ENCODE measurements at places on chromosomes 1 and 21.
A peak's percentile ranks its signal among the peaks of the same experiment; 100 is the strongest.

DNA sequence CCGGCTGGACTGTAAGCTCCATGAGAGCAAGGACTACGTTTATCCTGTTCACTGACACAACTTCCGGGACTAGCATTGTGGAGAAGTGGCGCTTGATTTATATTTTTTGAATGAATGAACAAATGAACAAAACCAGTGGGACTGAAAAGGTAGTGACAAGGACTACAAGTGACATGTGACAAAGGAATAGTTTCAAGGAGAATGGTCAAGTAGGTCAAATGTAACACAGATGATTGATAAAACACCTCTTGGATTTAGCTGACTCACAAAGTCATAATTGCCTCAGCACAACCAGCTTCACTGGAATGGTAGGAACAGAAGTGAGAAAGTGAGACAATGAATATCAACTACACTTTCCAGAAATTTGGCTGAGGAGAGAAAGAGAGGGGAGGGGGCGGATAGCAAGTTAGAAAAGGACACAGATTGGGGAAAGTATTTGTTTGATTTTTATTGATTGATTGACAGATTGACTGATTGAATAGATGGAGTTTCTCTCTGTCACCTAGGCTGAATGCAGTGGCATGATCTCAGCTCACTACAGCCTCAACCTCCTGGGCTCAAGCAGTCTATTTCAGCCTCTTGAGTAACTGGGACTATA is 14.2 kb downstream of the MTF1 start:
- no peak for DNase-seq

DNA sequence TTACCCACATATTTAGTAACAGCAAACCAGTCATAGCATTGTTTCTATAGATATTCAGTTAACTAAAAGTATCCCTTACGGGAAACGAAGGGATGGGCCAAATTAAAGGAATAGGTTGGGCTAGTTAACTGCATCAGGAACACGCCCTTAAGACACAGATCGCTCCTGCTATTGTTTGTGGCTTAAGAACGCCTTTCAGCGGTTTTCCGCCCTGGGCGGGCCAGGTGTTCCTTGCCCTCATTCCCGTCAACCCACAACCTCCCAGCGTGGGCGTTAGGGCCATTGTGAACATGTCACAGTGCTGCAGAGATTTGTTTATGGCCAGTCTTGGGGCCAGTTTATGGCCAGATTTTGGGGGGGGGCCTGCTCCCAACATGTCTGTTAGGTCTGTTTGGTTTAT is 14.7 kb downstream of the TNFRSF18 start:
- no peak for DNase-seq

DNA sequence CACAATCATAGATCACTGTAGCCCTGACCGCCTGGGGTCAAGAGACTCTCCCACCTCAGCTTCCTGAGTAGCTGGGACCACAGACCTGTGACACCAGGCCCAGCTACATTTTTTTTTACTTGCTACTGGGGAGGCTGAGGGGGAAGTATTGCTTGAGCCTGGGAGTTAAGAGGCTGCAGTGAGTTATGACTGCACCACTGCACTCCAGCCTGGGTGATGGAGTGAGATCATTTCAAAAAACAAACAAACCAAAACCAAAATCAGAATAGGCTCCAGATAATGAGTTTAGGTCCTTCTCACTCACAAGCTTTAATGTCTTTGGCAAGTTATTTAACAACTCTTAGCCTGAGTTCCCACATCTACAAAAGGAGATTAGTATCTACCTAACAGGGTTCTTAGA is 22.8 kb downstream of the WDR26 start:
- no peak for DNase-seq

- no peak for DNase-seq
These were observed 239.4 kb upstream of the POU3F1 start for GRCh38 chr1:38285807-38286530.

DNA sequence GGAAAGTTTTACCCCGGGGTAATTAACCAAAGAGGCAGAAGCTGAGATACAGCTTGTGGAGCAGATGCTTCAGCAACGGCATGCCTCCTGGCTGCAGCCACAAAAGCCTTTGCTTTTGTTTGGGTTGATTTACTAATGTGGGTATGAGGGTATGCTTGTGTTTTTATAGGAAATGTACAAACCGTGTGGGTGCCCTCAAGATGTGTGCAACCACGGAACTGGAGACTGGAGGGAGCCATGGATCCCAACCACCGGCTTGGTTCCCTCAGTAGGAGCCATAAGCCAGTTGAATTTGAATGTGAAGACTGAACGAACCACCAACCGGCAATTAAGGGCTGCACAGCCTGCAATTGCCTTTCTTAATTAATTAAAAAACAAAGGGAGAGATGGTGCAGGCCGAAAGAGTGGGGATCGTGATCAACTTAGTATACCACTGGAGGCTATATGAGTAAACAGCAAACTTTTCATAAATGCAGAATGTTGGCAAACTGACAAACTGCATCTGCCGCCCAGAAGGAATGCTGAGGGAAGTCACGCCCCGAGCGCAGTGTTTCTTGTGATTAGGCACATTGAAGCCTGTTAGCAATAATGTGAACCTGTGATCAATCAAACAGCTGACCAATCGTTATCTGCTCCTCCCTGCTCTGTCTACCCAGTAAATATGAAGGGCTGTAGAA is 104.1 kb downstream of the DISP1 start:
- no peak for DNase-seq

DNA sequence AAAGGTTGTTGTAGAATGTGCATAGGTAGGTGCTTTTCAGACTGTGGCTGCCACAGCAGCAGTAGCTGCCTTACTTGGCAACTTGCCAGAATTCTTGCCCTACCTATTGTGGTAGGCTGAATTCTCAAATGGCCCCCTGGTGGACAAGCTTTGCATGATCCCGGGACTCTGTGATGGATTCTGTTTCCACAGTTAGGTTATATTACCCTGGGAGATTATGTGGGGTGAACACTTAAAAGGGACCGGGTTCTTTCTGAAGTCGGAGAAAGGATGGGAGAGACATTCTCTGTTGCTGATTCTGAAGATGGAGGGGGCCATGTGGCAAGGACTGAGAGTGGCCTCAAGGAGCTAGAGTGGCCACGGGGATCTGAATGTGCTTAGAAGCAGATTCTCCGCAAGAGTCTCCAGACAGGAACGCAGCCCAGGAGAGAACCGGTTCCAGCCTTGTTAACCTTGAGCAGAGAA is 32.1 kb upstream of the KCNE1 start:
- DNase-seq, result no peak

DNA sequence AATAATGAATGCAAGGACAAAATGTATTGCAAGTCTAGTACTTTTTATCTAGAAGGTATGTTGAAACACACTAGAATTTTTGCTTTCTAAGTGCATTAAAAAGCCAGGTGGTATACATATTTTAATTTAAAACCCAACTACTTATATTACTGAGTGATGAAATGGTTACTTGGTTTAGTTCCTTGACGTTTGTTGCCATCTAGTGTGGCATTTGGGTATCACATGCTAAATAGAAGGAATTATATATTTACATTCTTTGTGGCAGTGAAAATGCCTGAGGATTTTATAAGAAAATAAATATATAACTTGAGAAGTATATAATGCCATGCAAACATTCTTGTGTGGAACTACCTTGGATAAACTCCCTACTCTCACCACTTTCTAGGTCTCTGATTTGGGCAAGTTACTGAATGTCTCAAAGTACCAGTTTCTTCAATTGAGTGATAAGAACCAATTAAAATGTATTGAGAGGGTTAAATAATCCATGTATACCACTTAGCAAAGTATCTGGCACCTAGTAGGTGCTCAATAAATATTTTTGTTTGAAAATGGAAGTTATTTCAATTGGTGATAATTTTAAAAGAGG is 69.6 kb downstream of the SDCCAG8 start:
- DNase-seq, result peak; percentile 71

- no peak for DNase-seq
These were observed 1.3 kb downstream of the PTPRC start for GRCh38 chr1:198640174-198640573.

GRCh38 chr1:118110580-118110979 is 74.4 kb downstream of the SPAG17 start:
- peak; percentile 80 for DNase-seq

DNA sequence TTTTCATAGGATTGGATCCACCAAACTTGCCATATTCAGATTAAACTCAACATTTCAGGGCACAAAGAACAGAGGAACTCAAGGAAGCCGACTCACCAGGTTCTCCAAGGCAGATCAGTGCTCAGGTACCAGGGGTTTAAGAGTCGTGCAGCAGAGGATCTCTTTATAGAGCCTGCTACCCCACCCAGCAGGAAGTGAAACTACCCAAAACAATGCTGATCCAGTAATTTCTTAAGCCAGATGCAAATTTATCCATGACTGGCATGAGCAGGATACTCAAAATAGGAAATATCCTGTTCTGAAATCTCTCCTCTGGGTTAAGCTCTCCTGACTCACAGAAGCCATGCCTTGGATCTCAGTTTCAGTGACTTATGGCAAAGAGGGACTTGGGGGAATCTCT is at the start of gene SPRR2A:
SPRR2A (minus strand) TSS at position 138 of the 400 bp plus-strand sequence. CDS start 777 bp downstream, outside the sequence.
- DNase-seq, result no peak

GRCh38 chr1:211920602-211921226 is 90.2 kb upstream of the LPGAT1 start:
- no peak for DNase-seq

- DNase-seq, result peak; percentile 48
These were observed 11.0 kb upstream of the KIAA0040 start for GRCh38 chr1:175203570-175204068.

GRCh38 chr1:81330521-81330920 is 470.2 kb upstream of the ADGRL2 start:
- no peak for DNase-seq

- DNase-seq, result no peak
These were observed 12.4 kb downstream of the CDC14A start for GRCh38 chr1:100364697-100365096.

DNA sequence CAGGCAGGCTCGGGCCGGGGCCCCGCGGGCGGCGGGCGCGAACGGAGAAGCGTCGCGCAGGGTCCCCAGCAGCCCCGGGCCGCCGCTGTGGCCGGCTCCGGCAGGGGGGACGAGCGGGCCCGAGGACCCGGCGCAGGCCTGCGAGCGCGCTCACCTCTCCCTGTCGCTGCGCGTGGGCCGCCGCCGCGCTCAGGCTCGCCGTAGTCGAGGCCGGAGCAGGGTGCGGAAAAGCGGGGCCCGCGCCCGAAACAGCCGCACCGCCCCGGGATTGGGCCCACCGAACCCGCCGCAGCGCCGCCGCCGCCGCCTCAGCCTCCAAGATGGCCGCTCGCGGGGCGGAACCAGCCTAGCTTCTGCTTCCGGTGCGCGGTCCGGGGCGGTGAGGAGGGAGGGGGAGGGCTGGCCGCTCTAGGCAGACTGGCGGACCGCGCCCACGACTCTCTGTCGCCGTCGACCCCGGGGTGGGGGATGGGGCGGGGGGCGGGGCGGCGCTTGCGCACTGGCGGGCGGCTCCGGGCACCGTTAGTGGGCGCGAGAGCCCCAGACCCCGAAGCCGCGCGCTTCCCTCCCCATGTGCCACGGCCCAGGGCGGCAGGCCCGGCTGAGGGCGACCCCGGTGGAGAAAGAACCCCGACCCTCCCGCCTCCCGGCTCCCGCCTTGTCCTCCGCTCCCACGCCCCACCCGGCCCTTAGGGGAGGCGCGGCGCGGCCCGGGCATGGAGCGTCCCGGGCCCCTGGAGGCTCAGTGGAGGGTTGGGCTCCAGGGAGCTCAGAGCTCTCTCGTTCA is at the start of gene UBE2J2:
UBE2J2 (minus strand) TSS at position 343 of the 787 bp plus-strand sequence. CDS start 5,862 bp downstream, outside the sequence.
- peak; percentile 65 for DNase-seq

DNA sequence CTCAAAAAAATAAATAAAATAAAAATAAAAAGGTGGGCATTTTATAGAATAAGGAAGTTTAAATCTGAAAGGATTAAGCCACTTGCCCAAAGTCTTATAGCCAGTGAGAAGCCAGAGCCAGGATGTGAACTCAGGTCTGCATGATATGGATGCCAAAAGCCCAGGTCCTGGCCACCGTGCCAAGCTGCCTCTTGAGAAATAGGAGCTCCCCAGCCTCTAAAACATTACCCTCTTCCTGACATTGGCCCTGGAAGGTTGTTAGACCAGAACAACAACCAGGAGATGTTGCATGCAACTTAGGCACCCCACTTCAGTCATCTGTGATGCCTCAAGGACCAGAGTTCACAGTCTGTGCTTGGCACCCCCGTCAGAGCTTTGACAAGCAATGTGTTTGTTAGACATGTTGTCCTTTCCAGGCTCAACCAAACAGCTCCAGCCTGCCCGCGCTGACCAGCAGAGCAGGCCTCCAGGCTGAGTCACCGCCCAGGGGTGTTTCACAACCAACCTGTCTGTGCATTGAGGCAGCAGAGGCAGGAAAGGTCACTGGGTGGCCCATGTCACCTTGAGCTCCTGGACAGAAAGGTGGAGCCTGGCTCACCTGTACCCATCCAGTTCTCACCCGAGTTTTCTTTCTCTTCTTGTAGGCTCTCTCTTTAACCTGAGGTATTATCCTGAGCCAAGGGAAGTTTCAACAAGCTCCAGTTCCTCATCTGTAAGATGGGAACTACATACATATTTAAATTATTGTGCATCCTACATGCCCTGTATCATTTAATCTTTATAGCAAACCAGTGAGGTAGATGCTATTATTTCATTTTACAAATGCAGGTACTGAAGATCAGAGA is 14.9 kb upstream of the MED18 start:
- no peak for DNase-seq

DNA sequence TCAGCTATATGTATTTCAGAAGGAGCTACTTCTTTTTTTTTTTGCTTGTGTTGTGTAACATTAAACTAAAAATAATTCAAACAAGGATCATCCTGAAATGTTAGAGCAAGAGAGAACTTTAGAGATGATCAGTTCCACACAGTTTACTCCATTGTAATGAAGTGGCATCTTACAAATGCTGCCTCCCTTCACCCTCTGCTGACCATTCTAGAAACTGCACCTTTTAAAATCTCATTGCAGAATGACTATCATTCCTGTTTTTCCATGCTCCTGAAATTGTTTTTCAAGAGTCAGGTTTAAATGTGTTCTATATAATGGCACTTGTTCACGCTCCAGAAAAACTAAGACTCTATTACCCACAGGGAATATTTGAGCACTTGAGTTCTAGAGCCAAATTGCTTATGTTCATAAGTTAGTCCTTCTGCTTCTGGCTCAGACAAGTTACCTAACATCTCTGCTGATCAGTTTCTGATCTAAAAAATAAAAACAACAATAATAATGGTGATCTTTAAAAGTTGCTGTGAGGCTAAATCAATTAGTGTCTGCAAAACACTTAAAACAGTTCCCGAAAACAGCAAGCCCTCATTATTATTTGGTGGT is 21.5 kb upstream of the SLC44A5 start:
- DNase-seq, result peak; percentile 34

- no peak for DNase-seq
These were observed 218.9 kb upstream of the C1orf105 start for GRCh38 chr1:172201572-172201971.

- DNase-seq, result peak; percentile 55
These were observed at the start of gene PRDM2 for GRCh38 chr1:13699936-13700520. Gene PRDM2, plus strand, starts transcription at chr1:13700188. Its CDS starts 15,418 bp downstream, at chr1:13715606.
